ENCODE measurements at places on chromosomes 4 and X.

- no peak for DNase-seq
These were observed 73.7 kb upstream of the GUCY1A1 start for GRCh38 chr4:155592938-155593297.

- DNase-seq, result no peak
These were observed 247.0 kb downstream of the AFAP1 start for GRCh38 chr4:7692451-7693236.

- DNase-seq, result no peak
These were observed 615.4 kb downstream of the MID1IP1 start for GRCh38 chrX:39416547-39417260.

DNA sequence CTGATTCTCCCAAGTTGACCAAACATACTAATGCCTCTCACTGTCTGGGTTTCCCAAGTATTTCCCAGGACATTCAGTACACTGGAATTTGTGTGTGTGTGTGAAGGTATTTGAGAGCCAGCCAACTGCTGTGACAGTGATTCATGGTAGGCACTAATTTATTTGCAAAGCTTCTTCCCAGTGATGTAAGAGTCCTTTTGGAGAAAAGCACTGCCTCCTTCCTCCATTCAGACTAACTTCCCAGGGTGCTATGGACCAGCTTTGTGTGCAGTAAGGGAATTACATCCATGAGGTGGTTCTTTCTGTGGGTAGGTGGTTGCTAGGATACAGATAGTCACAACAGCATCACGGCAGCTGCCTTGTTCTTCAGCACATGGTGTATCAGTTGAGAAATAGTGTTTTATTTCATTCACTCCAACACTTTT is 8.7 kb downstream of the EGF start:
- DNase-seq, result no peak

DNA sequence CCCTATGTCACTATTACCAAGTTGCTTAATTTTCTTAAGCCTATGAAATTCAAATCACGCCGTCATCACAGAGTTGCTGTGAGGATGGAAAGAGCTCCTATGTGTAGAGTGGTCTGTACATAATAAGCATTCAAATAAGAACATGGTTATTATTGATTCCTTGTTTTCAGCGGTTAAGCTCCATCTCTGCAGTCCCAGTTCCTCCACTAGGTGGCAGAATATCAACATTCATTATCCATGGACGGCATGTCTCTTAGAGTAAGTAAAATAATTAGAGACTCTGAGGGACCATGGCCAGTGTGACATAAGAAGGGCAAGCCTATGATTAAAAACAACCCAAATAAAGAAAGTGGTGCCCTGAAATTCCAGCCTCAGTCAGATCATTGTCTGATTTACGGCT is 132.5 kb upstream of the NHS start:
- no peak for DNase-seq

GRCh38 chrX:119273420-119274192 is 37.5 kb downstream of the PGRMC1 start:
- DNase-seq, result no peak

- no peak for DNase-seq
These were observed 208.4 kb downstream of the GASK1B start for GRCh38 chr4:157964463-157964862.

DNA sequence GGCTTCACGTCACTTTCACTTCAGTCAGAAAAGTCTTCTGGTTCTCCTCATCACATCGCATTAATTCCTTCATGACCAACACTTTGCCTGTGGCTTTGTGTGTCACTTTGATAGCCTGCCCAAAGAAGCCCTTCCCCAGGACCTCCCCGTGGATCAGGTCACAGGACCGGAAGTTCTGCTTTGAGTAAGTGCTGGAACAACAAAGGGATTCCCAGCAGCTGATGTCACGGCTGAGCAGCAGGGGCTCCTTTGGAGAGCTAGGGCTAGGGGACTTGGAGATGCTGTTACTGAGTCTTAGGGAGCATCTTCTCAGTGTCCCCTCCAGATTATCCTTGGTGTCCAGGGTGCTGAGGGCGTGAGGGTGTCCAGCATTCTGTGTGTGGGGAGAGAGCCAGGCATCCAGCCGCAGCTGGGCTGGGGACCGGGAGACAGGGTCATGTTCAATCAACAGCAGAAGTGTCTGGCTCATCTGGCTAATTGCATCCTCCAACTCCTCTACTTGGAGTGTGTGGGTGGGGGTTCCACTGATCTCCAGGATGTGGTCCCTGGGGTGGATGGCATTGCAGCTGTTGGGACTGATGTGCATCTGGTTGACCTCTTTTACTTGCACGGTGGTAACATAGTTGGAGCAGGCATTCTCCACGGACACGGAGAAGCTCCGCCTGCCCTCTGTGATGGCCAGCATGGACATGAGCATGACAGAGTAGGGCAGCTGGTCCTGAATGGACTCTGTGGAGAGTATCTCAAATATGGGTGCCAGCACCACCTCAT is 39.2 kb upstream of the ARHGAP6 start:
- DNase-seq, result no peak

GRCh38 chr4:88706574-88706973 is 8.9 kb upstream of the NAP1L5 start:
- no peak for DNase-seq
